ENCODE measurements at places on chromosomes 3 and 15.

- peak; percentile 48 for DNase-seq
Measured at GRCh38 chr3:13548696-13549622, at the start of gene FBLN2. TSS of gene FBLN2 (plus strand) at chr3:13549125. CDS start at chr3:13570356, 21,231 bp downstream.

- no peak for DNase-seq
Measured at GRCh38 chr3:8629151-8630021, 15.2 kb downstream of the SSUH2 start.

DNA sequence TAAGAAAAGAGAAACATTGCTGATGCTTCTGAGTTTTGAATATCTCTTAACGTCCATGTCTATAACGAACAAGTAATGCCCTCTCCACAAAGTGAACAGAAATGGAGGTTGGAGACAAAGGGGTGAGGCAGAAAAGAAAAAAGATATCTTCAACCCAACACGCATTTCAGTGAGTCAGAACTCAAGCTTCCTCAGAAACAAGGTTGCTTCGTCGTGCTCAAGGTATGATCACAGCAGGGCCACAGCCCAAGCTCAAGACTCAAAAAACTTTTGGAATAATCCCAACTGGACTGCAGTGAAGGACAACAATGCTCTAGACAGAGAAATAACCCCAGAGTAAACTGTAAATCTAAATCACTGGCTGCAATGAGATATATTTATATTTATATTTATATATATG lies 18.9 kb downstream of the WNT5A start:
- no peak for DNase-seq

DNA sequence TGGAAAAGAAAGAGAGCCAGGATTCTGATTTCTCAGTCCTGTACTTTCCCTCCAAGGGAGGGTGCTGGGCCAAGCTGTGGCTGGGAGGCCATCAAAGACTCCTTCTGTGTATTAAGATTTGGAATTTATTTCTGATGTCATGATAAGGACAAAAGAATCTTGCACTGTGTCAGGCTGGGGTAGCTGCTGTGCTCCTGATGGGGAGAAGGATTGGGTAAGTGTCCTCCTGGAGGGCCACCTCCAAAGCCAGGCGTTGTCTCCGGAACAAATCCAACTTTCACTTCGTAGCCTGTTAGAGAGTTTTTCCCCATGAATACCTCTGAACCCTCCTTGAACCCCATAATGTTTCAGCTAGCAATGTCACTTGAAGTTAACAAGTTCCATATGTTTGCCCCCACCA lies 29.9 kb downstream of the CLDN11 start:
- DNase-seq, result no peak
